ENCODE measurements at places on chromosomes 4 and X.

GRCh38 chr4:121633653-121634052 is 63.1 kb downstream of the ANXA5 start:
- no peak for DNase-seq

GRCh38 chr4:183195534-183195933 is 96.5 kb downstream of the WWC2 start:
- no peak for DNase-seq

DNA sequence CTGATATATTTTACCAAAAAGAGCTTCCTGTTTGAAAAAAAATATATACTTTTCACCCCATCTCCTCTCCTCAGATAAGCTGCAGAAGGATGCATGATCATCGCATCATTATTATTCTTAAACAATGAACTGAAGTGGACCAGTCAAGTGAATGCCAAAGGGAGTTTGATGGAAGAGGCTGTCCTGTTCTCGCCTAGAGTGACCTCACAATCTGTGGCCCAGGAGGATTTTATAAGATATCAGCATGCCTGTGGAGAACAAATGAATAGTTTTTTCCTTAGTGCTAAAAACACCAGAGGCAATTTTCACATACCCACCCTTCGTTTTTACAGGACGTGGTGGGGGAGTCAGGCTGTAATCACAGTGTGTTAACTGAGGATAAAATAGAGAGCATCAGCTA is 112.7 kb downstream of the USP46 start:
- DNase-seq: no peak

GRCh38 chr4:75514949-75515612 is 808 bp downstream of the THAP6 start:
- no peak for DNase-seq

DNA sequence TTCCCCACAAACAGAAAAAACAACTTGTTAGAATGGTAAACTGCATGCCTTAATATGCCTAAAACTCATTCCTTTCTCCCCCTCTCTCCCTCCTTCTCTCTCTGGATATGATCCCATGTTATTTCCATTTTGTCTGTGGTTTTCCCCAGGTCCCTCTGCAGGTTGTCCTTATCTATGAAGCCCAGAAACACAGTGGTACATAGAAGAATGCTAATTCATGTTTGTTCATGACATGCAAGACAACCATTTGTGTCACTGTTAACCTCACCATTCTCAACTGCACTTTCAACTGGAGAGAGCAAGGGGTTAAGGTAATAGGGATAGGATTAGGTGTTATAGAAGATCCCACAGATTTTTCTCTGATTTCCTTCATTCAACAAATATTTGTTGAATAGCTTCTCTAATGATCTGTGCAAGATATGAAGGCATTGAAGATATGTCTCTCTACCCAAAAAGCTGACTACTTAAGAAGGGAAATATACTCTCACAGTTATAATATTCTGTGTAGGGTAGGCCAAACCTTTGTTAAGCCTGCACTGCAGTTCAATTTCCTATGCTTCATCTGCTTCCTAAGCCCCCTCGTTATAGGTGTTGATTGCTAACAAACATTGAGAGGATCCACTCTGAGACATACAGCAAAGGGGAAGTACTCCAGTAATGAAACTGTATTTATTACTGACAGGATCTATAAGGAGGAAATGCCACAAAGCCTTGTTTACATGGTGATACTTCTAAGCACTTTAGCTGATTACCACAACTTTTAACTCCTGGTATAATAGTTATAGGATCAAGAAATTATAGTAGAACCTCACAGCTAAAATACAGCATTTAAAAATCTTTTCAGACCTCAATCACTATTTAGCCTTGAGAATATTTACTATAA is 96.1 kb downstream of the FRYL start:
- DNase-seq: no peak

DNA sequence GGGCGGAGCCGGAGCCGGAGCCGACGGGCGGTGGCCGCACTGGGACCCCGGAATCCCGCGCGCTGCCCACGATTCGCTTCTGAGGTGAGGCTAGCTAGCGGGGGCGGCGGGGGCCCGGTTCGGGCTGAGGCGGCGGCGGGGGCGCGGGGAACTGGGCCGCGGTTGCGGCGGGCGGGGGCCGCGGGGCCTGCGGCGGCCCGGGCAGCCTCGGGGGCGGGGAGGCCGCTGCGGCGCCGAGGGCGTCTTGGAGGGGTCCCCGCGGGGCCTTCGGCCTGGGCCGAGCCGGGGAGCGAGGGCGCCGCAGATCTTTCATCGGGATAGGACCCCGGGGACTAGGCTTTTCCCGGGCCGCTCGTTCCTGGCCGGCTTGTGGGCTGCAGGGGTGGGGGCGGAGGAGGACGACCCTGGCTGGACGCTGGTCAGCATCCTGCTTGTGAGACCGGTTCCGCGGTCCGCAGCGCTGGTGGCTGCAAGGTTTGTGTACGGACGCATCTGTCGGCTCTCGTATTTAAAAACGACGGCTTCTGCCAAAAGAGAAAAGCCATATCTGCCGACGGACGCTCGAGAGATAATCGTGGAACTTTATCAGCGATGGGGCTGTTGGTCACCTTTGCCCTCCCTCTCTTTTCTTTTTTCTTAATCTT is 419 bp downstream of the ADD1 start:
- DNase-seq: no peak

DNA sequence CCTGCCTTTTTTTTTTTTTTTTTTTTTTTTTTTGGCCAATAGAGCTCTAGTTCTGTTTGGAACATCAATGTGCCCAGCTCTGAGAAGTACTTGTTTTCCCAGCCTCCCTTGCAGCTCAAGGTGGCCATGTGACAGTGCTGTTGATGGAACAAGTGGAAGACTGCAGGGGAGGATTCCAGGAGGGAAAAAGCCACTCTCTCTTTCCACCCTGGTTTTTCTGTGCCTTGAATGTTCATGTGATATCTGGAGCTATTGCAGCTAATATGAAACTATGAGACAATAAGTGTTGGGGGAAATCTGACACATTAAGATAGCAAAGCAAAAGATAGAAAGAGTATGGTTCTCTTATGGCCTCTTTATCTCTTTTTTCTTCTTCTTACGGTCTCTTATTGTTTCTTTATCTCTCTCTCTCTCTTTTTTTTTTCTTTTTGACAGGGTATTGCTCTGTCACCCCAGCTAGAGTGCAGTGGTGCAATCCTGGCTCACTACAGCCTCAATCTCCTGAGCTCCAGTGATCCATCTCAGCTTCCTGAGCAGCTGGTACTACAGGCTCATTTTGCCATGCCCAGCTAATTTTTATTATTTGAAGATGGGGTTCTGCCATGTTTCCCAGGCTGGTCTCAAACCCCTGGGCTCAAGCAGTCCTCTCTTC is 192.0 kb upstream of the LNX1 start:
- no peak for DNase-seq

DNA sequence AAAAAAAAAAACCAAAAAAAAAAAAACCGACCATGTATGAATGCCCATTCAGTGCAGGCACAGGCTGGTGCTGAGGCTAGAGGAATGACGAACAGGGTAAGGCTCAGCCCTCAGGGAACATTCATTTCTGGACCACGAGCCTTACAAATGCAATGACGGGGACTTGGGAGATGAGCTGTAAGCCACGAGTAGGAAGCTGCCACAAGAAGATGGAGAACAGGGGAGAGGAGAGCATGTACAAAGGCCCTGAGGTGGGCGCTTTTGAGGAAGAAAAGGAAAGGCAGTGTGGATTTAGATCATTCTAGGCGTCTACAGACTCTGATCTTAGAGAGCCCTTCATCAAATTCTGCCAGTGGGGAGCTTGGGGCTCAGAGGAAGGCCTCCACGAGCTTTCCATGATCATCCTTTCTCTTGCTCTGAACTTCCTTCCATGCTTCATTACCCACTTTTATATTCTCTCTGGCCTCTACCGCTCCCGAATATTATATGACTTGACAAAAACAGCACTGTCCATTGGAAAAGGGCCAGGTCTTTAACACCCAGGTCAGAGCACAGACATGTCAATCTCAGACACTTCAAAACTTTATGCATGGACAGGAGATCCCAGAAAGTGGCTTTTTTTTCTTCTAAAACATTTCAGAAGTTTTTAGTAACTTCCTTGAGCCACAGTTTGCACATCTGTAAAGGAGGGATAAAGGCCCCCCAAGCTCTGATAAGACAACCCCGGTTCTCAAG is 3.3 kb upstream of the ZNF518B start:
- DNase-seq: no peak

- DNase-seq: no peak
Observed at GRCh38 chrX:110153896-110154295, 151.0 kb downstream of the TMEM164 start.

- DNase-seq: no peak
Observed at GRCh38 chr4:16442296-16442695, 216.0 kb upstream of the TAPT1 start.
